Stimulated activated CD4-positive, alpha-beta T cell treated with anti-CD3 and anti-CD28 coated beads, Interleukin-1b, Interleukin-23, amount 100 ng/mL, for 4 hours (primary cell): ENCODE measurements at places on chromosomes 7 and 10.
A peak's percentile ranks its signal among the peaks of the same experiment; 100 is the strongest.

DNA sequence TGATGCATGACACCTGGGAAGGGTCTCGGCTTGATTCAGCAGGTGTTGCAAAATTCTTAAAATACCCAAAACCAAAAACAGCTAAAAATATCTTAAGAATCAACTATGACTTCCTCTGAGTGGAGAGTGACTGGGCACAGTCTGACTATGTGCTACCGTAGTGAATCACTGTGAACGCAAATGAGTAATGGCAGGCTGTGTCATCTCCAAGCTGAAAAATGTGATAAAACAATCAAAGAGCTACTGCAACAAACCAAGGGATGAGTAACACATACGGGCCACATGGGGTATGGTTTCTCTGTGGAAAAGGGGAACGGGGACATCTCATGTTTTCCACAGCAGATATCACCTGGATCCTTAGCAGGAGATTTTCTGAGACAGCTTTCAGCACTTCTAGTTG, 127.5 kb downstream of the ABCA13 start:
- no peak for DNase-seq

GRCh38 chr7:28686418-28686800, 271.7 kb downstream of the TRIL start:
- DNase-seq = no peak

DNA sequence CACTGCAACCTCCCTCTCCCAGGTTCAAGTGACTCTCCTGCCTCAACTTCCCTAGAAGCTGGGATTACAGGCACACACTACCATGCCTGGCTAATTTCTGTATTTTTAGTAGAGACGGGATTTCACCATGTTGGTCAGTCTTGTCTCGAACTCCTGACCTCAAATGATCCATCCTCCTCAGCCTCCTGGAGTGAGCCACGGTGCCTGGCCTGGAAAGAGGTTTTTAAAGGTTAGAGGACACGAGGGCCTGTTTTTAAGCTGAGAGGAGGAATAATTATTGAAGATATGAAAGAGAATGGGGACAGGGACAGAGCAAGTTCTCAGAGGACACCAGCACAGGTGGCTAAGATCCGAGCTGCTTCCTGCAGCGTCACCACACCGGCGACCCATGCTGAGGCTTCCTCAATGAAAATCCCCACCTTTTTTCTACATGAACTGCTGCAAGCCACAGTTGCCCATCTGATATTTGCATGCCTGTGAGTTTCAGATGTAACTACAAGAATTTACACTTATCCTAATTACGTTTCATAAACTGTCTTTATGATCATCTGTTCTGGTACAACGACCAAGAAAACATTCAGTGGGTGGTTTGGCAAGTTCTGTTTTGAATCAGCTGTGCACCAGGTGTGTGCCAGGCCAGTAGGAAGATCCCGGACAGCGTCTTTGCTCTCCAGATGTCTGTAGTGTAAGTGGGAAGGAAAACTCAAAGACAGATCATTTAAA, 76.0 kb downstream of the HIP1 start:
- DNase-seq = no peak

- no peak for DNase-seq
These were observed 539.6 kb downstream of the CNTNAP2 start for GRCh38 chr7:146655928-146656797.

GRCh38 chr7:159020987-159021386, 123.7 kb downstream of the VIPR2 start:
- no peak for DNase-seq

GRCh38 chr10:6173203-6173602, 29.5 kb upstream of the PFKFB3 start:
- peak; percentile 27 for DNase-seq

DNA sequence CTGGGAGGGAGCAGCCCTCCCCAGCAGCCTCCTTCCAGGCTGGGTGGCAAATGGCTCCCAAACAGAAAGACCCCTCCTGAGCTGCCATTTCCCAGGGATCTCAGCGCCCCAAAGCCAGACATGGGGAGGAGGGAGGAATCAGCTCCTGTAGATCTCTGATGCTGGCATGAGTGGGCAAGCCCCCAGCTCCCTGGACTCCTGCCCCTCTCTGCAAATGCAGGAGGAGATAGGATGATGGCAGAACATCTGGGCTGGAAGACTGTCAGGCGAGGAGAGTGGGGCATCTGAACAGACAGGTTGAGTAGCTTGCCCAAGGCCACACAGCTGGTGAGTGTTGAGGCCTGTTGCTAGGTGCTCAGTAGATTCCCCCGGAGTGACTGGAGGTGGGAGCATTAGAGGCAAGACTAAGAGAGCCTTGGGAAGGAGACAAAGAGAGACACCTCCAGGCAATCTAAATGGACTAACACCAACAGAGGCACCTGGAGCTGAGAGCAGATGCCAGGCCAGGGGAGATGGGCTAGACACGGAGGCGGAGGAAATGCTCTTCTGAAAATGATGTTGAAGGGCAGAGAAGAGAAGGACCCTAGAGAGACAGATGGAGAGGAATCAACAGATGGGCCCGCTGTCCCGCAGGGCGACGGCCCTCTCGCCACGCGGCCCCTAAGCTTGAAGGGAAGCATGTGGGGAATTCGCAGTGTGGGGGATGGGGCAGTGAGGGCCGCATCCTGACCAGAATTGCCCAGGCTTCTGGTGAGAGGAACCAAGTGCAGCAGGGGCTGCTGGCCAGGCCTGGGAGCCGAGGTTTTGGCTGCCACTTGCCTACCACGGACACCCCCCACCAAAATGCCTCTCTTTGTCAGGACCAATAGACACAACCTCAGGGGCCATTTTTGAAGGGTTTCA, 84.8 kb upstream of the LRRC4 start:
- no peak for DNase-seq

- no peak for DNase-seq
These were observed 193.4 kb upstream of the VWC2 start for GRCh38 chr7:49580000-49580399.

DNA sequence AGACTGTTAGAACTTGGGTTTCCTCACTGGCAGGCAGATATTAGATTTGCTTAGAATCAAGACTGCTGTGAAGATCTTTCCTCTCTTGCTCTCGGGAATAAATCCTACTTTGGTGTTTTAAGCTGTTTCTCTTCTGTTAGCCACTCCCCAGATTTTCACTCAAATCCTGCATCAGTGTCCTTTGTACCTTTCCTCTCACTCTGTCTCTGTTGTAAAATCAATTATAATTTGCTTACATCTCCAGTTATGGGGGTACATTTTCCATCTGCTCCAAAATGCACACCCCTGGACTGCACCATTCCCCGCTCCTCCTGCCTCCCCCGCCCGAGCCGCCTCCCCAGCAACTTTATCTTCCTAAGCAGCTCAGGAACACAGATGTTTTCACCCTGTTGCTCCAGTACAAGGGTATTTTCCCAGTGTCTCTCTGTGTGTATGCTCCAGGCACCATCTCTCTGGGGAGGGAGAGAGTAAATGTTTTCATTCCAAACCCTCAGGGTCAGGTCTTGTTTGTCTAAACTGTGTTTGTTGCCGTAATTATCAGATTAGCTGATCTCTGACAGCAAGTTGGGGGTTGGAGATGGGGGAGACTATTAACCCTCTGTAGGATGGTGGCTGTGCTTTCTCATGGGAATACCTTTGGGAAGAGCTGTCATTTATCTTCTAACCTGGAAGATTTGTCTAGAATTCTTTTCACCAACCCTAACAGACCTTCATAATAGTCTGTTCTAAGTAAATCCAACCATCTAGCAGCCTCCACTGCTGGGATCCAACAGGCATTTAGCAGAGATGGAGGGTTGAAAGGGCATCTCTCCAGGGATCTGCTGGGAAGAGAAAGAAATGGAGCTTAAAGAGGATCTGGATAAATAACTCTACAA, 20.4 kb upstream of the GOT1 start:
- DNase-seq = no peak

DNA sequence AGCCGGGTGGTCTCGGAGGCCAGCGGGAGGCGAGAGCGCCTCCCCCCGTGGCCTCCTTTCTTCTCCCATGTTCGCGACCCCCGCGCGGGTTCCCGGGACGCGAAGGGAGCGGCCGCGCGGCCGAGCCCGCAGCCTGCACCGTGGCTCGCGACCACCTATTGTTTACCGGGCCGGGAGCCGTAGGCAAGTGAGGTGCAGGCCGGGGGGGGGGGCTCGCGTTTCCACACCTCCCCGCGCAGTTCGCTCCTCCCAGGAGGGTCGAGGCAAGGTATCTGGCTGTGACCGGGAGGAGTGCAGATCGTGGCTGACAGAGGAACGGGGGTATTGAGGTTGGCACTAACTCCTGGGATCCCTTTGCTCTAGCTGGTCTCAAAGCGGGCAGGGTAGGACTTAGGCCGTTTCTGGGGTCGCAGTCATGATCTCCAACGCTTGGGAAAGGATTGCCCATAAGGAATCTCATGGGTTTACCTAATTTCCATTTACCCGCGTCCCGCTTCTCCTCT, 734 bp downstream of the PTPN12 start:
- peak; percentile 12 for DNase-seq

GRCh38 chr10:80133206-80133605, 676 bp downstream of the PLAC9 start:
- DNase-seq = no peak

DNA sequence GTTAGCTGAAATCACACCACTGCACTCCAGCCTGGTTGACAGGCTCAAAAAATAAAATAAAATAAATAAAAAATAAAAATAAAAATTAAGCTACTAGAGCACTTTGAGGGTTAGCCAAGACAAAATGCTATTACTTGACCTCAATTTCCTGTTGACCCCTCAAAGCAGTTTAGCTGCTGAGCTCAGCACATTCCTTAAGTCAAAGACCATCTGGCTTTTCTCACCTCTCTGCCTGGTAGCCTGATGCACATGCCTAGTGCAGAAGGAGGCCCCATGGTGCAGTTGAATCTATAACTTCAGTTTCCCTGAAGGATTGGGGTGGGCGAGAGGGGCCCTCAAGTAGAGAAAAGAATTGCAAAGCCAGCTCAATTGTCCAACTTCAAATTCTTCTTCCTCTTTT, 211.1 kb upstream of the GALNT17 start:
- DNase-seq = no peak

GRCh38 chr10:113111900-113112853, 162.1 kb downstream of the TCF7L2 start:
- DNase-seq = no peak

DNA sequence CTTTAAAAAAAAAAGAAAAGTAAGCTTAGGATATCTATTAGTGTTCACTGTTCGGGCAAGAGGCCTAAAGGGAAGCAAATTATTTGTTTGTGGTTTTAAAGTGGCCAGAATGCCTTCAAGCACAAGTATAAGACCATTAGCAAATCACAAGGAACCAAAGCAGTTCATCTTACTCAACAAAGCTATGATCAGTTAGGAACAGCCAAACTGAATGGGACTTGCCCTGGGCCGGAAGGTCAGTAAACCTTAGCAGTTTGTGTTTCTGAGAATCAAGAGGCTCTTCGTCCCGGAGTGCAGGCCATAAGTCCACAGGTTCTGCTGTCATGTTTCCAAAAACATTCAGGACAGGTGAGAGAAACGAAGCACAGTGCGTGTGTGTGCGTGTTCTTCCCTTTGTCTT, 4.5 kb downstream of the FBXW4 start:
- DNase-seq = no peak

- DNase-seq = no peak
These were observed 87.9 kb downstream of the DPY19L1 start for GRCh38 chr7:34949361-34949760.

DNA sequence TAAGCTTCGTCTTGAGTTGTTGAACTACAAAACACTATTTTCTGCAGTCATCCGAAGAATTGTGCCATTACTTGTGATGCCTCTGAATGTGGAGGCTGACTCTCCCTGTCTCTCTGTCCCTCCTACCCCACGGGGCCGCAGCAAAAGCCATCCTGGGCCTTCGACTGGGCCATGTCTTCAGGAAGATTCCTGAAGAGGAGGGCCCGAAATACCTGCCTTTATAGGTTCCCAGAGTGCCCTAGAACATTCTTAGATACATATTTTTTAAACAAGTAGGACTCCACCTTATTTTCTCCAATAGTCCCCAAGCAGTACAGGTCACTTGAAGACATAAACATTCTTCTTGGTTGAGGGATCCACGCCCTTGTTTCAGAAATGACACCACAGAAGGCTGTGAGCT, 8.1 kb downstream of the IGFBP3 start:
- DNase-seq = no peak

DNA sequence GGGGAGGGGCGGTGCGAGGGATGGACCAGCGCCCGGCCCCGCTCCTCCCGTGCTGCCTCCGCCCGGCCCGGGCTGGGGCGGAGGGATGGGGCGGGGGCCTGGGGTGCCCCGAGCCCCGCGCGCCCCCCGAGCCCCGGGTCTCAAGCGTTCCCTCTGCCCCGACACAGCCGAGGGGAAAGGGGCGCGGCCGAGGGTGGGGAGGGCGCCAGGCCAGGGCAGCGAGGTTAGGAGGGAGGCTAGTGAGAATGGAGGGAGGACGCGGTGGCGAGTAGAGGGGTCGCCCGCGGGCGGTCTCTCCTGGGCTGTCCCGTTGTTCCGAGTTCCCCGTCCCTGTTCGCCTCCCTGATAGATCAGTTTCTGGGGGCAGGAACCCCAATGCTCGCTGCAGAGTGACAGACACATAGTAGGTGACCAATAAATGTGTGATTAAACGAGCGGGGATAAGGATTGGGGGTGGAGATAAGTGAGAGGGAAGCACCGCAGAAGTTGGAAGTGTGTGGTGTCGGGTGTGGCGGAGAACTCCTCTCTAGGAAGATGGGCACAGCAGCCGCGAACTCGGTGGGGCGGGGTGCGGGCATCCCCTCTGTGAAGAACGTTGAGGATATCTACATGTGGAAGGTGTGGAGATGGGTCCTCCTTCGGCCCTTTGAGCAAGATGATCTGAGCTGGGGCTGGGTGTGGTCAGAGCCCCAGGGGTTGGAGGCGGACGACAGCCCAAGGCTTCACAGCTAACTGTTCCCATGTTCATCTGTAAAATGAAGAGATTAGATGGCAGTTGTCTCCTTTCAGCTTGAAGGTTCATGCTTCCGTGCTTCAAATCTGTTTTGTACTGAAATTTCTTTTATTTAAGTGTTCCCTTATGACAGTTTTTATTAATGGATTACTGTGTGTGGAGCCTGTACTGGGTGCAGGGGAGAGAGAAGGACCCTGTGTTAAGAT, 580 bp downstream of the ZNF775 start:
- no peak for DNase-seq

DNA sequence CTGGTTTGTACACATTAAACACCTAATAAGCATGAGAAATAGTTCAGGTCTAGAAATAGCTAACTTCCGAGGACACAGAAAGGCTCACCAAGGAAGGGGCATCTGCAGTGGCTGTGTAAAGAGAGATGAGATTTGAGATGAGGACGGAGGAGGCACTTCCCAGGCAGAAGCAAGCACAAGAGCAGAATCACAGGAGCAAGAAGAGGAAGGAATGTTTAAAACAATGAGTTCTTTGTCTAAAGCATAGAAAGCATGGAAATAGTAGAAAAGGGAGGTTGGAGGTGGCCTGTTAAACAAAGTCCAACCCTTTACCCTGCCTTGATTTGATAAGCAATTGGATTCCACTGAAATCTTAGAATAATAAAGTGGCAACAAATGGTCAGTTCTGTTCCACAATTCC, 11.6 kb upstream of the PON3 start:
- DNase-seq = no peak

- no peak for DNase-seq
These were observed 55.5 kb downstream of the SLC16A12 start for GRCh38 chr10:89479771-89480446.

DNA sequence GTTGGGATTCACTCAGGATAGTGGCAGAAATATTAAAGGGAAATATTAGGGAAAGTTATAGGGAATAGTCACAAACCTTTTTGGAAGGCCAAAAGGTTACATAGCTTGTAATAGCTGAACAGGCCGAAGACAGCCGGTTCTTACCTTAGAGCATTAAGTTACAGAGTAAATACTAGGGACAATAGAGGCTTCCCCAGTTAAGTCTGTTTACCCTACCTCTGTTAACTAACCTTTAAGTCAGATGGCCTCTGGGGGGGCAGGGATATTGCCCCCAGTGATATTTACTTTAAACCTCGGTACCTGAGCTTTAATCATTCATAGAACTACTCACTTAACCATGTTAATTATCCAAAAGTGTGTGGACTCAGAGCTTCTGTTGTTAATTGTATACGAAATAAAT, 7.4 kb downstream of the POLR1F start:
- no peak for DNase-seq
